ENCODE measurements at places on chromosomes 2 and 18.

- DNase-seq = no peak
Observed at GRCh38 chr2:179646862-179647587, 214.4 kb downstream of the ZNF385B start.

- no peak for DNase-seq
Observed at GRCh38 chr2:118062048-118062447, 26.2 kb upstream of the INSIG2 start.

GRCh38 chr2:27212626-27213471, 781 bp upstream of the SLC5A6 start:
- DNase-seq = peak; percentile 41

DNA sequence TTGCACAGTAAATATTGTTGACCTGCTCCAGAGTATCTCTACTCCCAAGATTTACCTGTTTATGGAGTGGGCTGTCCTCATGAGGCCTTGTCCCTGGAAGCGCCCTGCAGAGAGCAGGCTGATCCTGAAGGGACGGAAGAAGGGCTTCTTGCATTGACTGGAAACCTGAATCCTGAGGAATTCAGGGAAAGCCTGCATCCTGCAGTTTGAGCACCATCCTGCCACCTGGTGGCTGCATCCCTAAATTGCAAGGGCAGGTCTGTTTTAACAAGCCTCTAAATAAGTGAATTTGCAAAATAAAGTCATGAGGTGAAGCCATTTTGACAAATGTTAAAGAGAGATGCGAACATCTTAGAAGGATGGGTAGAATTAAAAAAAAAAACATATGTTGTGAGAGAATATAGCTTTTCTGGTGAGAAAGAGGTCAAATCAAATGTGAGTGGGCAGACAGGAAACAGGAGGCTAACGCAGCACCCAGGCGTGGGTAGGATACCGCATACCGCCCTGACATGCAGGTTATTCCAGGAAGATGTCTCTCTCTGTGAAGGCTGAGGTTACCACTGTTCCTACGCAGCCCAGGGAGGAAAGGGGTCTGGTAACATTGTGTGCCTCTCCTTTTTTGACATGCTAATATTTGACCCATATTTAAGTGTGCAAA, 754.9 kb downstream of the RNF144A start:
- no peak for DNase-seq

GRCh38 chr2:207275779-207276178, 110.0 kb upstream of the KLF7 start:
- DNase-seq = no peak

- DNase-seq = no peak
Observed at GRCh38 chr2:197204519-197205250, 105.9 kb downstream of the ANKRD44 start.

DNA sequence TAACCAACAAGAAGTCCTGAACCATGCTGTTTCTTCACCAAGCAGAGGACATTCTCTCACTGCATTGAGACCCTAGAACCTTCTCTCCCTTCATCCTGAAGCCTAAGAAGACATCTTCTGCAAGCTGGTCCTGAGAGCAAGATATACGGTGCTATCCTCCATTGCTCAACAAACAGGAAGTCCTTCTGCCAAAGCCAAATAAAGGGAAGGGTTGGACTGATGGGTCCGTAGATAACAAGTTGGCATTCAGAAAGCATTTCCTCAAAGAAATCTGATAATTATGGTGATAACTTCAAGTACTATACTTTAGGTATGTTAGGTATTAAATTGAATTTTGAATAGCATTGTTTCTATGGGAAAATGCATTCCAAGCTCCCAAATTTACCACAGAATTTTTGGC, 23.3 kb downstream of the GRB14 start:
- no peak for DNase-seq

DNA sequence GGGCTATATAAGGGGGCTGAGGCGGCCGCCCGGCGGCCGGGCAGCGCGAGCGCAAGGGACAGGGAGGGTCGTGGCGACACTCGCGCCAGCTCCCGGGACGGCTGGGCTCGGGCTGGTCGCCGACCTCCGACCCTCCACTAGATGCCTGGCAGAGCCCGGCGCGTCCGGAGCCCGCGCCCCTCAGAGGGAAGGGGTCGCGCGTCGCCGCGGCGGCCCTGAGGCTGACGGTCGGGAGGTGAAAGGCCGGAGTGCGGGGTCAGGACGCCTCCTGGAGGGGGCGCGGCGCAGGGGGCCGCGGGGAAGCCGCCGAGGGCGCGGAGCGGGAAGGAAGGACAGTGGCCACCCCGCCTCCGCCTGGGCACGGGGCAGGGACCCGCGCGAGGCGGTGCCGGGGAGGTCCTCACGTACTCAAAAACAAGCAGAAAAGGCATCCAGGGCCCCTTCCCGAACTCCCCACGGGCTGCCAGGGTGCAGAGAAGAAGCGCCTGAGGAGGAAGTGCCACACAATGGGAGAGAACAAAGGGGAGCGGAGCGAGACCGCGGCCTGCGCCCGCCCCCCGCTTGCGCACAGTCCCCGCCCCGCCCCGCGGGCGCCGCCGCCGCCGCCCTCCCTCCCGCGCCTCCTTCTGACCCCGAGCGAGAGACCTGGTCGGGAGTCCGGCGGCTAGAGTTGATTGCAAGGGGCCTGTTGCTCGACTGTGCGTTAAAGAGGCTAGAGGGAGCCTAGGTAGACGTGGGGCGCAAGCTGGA, 776 bp upstream of the KLF7 start:
- peak; percentile 62 for DNase-seq

GRCh38 chr2:184413221-184413620, 185.1 kb upstream of the ZNF804A start:
- DNase-seq = no peak

DNA sequence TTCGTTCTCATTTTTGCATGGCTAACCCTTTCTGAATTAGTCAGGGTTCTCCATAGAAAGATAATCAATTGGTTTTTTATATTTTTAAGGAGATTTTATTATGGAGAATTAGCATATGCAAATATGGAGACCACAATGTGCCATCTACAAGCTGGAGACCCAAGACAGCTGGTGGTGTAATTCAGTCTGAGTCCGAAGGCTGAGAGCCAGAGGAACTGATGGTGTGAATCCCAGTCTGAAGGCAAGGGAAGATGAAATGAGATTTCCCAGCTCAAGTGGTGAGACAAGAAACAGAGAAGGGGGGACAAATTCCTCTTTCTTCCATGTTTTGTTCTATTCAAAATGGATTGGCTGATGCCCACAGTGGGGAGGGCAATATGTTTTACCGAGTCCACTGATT, 80.7 kb downstream of the PLCL1 start:
- no peak for DNase-seq

DNA sequence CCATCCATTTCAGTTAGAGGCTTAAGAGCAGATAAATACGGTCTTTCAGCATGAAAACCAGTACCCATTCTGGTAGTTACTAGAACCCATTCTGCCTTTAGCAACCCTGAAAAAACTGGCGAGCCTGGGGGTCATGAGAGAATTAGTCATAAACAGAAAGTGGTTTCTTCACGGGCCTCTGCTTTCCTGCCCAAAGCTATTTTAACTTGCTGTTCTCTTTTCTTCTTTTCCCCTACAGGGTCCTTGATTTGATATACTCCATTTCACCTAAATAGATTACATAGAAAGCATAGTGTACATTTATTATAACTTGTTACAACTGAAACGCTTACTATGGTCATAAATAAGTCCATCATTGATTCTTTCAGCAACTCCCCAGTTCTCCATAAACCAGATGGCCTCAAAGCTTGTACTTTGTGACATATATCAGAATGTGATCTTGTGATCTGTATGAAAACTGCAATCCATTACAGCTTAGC, 48.3 kb downstream of the WDFY1 start:
- no peak for DNase-seq

DNA sequence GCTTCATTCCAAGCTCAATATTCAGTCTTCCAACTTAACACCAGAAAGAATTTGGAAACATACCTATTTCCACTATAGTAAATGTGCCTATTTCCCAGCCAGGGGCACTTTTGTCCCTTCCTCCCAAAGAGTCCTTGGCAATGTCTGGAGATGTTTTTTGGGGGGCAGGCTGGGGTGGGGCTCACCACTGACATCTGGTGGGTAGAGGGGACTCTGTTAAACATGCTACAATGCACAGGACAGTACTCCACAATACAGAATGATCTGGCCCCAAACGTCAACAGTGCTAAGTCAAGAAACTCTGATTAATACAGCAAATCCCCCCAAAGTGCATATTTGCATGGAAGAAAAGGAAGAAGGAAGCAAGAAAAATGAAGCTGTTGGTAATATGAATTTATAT, 61.7 kb downstream of the SMIM21 start:
- DNase-seq = no peak

- DNase-seq = no peak
Observed at GRCh38 chr18:62106271-62106670, 80.6 kb downstream of the PIGN start.

DNA sequence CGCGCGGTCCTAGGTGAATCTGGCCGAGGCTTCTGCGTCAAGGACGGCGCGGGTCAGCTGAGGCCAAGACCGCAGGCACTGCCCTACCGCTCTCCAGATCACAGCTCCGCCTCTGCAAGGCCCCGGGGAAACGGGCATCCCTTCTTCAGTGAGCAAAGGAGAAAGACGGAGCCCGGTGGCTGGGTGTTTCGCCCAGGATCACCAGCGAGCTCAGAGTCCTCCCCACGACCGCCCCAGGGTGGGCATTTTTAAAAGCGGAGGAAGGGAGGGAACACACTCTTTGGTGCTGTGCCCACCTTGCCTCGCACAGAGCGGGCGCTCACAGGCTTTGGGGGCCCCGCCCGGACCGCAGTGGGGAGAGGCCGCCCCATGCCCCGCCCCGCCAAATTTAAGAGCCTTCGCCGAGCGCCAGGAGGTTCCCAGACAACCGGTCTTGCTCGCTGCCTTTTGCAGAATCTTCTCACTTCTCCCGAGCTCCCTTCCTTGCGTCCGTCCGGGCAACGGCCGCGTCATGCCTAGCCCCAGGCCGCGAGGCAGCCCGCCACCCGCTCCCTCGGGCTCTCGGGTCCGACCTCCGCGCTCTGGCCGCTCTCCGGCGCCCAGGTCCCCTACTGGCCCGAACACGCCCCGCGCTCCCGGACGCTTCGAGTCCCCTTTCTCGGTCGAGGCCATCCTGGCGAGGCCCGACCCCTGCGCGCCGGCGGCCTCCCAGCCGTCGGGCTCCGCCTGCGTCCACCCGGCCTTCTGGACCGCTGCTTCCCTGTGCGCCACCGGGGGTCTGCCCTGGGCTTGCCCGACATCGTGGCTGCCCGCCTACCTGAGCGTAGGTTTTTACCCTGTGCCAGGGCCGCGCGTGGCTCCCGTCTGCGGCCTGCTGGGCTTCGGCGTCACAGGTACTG, at the start of gene NOTO:
NOTO (plus strand) TSS at position 419 of the 899 bp plus-strand sequence; CDS start at position 512, 93 bp downstream.
- DNase-seq = no peak

DNA sequence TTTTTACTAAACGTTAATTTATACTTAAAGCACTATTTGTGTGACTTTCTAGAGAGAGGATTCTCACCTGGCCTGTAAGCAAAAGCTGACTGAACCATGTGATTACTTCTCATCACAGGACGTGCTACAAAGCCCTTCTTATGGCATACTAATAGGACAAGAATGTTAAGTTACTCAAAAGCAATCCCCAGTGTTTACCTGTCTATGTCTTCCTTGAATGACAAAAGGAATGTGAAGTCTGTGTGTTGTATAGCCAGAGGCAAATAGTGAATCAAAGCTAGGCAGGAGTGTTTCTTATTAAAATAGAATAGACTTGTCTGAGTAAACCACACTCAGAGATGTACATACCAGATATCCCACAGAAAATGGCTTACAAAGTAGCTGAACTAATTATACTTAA, 1465.5 kb downstream of the SUCLG1 start:
- peak; percentile 30 for DNase-seq

DNA sequence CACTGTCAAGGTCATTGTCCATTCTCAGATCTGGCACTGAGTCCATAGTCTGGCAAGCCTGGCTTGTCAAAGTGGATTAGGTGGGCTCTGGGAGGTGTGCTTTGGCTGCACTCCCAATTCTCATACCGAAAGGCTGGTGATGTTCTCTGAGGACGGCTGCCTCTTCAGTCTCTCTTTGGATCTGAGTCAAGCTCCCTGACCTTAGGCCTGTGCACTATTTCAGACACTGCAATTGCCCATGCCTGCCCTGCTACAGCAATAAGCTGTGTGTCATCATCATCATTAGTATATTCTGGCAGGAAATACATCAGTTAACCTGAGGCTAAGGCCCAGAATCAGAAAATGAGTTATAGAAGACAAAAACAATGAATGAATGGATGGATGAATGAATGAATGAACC, 1.6 kb upstream of the SLC5A7 start:
- no peak for DNase-seq

DNA sequence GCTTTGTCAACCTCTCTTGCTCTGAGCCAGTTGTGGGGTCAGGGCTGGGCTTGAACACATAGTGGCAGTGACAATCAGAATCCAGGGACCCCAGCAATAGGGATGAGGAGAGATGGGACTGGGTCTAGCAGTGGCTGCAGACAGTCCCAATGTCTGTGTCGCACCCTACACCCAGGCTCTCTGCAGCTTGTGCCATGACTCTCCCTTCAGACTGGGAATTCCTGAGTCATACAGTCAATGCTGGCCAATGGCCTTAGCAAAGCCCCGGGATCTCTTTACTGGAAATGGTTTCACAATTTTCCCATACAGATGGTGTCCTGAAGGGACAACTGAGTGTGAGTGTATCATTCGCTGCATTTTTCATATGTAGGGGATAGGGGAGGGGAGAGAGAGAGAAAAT, 74.2 kb upstream of the CELF4 start:
- no peak for DNase-seq

GRCh38 chr2:138235041-138235440, 266.5 kb upstream of the SPOPL start:
- DNase-seq = no peak

- DNase-seq = peak; percentile 29
Observed at GRCh38 chr2:152466041-152466440, 131.1 kb downstream of the FMNL2 start.

DNA sequence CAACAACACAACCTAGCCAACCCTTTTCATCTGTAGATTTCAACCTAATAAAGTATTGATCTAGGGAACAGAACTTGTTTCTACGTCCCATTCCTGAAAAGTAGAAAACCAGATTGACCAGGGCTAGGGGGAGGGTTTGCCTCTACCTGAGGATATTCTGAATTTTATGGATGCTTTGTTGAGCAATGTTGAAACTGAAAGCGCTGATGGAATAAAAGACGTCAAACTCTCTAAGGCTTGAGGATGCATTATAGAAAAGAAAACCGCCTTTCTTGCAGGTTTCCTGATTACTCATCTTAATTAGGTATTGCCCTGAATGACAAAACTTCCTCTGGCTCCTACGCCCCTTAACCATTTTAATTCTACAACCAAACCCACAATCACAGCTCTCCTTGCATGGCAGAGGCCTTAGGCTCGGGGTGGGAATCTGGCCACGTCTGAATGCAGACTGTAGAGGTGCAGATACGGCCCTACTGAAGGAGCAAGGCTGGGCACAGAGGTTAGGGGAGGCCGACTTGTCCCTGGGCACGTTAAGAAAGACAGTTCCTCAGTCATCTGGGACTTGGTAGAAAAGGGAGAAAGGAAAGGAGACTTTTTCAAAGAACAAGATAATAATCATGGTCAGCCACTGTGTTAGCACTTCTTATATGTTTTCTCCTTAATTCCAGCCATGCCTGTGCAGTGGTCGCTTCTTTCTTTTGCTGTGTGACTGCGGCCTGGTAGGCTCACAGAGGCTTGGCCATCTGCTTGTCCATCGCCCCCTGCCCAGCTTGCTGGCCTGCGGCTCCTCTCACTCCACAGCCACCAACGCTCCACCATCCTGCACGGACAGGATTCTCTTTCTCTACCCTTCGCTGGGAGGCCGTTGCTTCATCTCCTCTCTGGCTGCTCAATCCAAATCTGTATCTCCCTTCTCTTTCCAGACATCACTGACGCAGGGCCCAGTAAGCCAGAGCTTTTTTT, 209.5 kb downstream of the VAPA start:
- DNase-seq = no peak

- DNase-seq = peak; percentile 48
Observed at GRCh38 chr2:45263147-45263546, 253.9 kb upstream of the SIX2 start.

- DNase-seq = peak; percentile 47
Observed at GRCh38 chr18:9876867-9877654, 8.7 kb upstream of the TXNDC2 start.
